Omental fat pad (tissue), 4 donors: ENCODE measurements at places on chromosomes 13 and 19. TPM values are rescaled to one million over a fixed set of nuclear protein-coding genes. Genes with fewer than 3 reads are reported as not detected.

KIR3DL2 gene
- total RNA-seq: 0.36 TPM

TTYH1 gene
- not detected for total RNA-seq

KLK15 gene
- total RNA-seq: not detected

OLFM2 gene
- total RNA-seq: 41.3 TPM

DNA sequence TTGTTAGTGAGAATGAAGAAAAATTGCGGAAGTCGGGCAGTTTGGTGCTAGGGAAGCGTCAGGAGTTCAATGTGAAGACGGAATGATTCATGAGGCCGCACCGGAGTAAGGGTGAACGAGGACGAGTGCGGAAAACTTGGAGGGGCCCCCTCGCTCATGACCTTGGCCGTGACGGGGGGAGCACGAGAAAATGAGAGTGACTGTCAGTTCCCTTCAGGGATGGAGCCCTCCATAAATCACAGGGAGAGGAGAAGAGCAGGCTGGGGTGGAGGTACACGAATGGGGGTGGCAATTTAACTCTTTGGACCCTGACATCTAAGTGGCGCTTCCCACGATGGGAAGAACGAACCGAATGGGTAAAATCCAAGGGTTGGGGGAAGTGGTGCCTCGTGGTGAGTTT lies 486.4 kb downstream of the TSHZ3 start:
- DNase-seq: no peak

DNA sequence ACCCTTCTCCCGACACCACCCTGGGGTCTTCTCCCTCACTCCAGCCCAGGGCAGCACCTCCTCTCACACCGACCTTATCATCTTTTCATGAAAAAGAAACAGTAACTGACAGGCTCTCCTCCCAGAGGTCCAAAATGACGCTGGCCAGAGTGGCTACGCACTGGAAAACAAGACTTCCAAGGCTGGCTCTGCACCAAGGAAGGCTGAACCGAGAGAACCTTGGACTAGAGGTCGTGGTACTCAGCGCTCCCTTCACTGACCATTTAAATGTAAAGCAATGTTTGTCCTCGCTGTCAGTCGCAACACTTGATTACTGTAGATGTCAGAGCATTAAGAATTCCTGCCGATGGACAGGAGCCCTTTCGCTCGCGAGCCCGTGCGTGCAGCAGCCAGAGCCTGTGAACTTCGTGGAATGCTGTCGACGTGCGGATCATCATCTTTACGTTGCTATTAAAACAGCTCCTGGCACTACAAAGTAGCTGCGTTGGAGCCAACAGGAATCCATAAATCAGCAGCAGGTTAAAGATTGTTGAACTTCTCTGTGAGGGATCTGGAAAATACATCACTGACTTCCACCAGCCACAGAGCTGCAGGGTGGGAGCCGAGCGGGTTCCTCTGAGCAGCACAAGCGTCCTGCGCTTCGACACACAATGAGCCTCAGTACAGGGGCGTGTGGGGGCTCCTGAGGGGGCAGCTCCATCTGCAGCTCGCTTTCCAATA lies 125.5 kb upstream of the MCF2L start:
- no peak for DNase-seq

ARHGAP33 gene
- 0.84 TPM for total RNA-seq

- peak; percentile 29 for DNase-seq
These were observed 65.9 kb downstream of the KCNRG start for GRCh38 chr13:50080911-50081678.

- DNase-seq: no peak
These were observed 4.2 kb downstream of the TSPAN16 start for GRCh38 chr19:11299946-11300810.

DNA sequence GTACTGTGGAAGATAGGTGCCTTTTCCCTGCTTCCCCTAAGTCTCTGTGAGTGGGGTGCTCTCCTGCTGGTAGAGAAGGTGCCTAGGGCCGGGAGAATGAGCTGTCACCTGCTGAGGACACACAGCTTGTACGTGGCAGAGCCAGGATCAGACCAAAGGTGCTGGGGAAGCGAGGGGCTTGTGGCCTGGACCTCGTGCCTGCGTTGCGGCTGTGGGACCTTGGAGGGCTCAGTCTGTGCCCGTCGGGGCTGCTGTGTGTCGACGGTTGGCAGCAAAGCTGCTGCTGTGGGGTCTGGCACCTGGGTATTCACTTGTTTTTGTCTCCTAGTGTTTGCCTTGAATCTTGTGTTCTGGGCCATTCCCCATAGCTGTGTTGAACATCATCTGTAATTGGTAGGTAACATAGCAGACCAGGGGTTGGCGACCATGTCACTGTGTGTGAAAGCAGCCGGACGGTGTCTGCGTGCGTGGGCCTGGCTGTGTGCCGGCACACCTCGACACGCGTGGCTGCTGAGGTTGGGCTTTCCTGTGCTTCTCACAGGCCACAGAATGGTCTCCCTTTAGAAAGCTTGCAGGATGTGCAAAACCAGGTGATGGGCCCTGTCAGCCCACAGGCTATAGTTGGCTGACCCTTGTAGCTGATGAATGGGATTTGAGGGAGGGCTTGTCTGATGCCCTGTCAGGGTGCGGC lies 9.2 kb downstream of the U2AF2 start:
- DNase-seq: no peak

LILRA5 gene
- total RNA-seq: 3.7 TPM

CCDC169 gene
- not detected for total RNA-seq

DNA sequence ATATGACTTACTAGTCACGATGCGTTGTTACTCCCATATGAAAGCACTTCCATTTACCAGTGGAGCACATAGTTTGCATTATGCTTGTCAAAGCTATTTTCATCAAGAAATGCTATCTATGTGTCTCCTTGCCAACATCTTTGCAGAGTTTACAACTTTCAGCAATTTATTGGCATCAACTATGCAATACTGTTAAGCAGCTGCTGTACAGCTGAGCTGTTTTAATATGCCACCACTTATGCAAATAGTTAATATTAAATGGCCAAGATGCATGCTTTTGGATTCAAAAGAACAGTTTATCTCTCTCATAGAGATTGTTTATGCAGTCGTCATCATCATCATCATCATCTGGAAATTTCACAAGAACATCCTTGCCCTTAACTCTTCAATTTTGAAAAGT lies 67.9 kb upstream of the KLF5 start:
- no peak for DNase-seq

- no peak for DNase-seq
These were observed 918 bp upstream of the FUZ start for GRCh38 chr19:49814010-49814409.

- DNase-seq: no peak
These were observed 13.9 kb upstream of the PAK4 start for GRCh38 chr19:39111593-39112199.

ZNF135 gene
- 4.1 TPM for total RNA-seq
